ENCODE measurements at places on chromosomes 5 and 9.

GRCh38 chr9:13952906-13953305, 361.0 kb downstream of the NFIB start:
- DNase-seq, result no peak

DNA sequence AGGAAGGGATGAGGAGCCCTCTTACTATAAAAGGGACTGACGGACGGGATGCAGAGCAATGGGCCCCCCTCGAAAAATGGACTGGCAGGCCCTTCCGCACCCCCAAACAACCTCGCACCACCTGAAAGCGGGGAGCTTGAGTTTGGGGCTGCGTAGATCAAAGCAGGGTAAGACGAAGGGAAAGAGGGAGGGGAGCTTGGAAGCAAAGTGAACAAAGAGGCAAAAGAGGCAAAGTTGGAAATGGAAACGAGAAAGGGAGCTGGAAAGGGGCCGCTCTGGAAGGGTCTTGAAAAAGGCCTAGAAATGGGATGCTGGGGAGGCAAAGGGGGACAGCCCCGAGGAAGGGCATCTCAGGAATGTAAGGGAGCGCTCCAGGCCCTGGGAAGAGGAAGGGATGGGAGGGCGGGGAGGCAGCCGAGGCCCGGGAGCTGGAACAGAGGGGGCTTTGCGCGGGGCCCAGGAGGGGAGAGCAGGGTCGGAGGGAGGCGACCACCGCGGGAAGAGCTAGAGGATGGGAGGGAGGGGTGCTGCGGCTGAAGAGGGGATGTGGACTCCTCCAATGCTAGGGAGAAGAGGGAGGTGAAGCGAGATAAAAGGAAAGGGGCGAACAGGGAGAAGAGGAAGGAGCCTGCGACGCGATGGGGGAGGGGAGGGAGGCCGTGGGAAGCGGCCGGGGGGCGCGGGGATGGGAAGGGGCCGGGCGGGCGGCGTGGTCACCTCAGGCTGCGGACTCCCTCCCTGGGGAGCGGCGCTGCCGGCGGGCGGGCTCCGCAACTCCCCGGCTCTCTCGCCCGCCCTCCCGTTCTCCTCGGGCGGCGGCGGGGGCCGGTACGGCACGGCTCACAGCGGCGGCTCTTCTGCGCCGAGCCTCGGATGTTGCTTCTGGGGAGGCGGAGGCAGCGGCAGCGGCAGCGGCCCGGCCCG, 577 bp downstream of the RNF145 start:
- no peak for DNase-seq

- no peak for DNase-seq
These were observed 5.9 kb upstream of the AHRR start for GRCh38 chr5:315488-316209.

- DNase-seq, result no peak
These were observed 5.8 kb downstream of the MTX3 start for GRCh38 chr5:79985288-79985687.

DNA sequence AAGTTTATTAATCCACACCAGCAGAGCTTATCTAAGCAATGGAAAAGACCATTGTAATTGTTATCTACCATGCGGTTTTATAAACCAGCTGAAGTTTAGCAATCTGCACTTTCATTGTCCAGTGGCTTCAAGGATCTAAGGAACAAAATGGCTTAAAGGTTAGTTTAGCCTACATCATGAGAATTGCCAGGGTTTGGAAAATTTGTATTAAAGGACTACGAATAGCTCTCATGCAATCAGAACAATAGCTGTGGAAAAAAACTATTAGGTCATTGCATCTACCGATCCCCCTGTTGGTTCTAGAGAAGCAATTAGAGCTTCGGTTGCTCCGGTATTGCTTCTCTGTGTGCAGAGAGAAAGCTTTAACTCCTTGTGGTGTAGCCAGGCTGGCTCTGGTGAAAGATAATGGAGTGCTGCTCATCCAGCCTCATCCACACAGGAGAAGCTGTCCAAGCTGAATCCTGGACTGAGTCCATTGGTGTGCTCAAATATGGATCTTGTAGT, 86.3 kb upstream of the SLC12A2 start:
- no peak for DNase-seq

GRCh38 chr5:175681968-175682340, 24.1 kb downstream of the HRH2 start:
- no peak for DNase-seq

DNA sequence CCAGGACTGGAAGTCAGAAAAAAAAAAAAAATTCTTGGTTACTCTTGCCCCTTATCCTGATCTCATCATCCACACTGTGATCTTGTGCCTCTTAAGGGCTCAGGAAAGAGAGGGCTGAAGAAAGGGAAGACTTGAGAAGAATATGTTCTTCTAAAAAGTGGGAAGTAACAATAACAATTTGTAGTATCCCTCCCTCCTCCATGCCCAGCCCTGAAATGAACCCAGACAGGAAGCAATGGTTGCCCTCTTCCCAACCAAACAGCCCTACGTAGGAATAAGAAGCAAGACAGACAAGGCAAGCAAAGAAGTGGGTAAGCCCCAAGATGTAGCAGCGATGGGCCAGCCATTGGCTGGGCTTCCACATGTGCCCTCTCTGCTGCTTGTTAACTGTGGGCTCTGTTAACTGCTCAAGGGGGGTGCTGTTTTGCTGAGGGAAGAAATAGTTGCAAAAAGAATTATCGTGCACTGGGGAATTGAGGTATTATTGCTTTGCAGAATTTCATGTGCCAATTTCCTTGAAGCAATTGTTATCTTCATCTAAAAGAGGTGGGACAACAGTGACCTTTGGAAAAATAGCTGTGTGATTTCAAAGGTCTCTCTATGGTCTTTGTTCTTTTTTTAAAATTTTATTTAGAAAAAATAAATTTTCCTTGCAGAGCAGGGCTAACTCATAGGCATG, 146.6 kb upstream of the PCA3 start:
- no peak for DNase-seq

- no peak for DNase-seq
These were observed 2.6 kb upstream of the ALAD start for GRCh38 chr9:113403646-113404045.

DNA sequence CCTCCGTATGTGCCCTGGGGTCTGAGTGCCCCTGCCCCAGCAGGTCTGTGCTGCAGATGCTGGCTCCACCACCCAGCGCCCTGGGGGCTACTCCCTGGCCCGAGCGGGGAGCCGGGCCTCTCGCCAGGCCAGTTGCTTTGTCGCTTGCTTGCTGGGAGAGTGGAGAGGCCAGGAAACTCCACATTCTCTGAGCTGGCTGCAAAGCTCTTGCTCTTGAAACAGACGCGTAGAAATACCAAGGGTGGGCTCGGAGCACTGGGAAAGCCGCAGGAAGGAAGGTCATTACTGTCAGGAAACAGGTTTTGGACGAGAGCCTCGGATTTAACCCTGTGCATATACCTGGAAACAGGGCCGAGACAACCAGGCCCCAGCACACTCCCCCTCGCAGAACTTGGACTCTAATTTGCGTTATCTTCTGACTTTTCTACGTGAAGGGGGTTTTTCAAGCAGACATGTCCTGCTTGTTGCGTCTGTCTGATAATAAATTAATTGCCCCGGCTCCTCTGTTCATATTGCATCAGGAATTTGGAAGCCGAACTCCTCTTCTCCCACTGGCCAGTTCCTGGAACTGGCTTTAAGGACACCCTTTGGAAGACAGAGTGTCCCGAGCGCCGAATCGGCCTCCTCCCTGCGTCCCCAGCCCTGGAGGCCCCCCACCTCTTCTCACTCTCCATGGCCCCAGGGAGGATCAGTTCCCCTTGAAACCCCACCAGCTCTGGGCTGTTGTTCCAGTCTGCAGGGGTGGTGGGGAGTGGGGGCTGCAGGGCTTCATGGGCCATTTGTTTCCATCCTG, 11.2 kb downstream of the ADAMTSL2 start:
- DNase-seq, result no peak

GRCh38 chr9:20804489-20805250, 120.6 kb downstream of the FOCAD start:
- no peak for DNase-seq

DNA sequence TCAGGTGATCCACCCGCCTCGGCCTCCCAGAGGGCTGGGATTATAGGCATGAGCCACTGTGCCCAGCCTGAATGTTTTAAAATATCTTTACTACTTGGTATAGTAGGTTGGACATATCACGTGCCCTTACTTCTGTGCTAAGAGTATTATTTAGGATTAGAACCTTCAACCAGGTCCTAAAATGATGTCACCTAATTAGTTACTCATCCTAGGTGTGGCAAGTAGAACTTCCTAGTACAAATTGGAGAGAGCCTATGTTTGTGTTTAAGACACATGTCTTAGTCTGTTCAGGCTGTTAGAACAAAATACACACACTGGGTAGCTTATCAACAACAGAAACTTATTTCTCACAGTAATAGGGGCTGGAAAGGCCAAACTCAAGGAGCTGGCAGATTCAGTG, 51.5 kb downstream of the ZFAND5 start:
- no peak for DNase-seq

DNA sequence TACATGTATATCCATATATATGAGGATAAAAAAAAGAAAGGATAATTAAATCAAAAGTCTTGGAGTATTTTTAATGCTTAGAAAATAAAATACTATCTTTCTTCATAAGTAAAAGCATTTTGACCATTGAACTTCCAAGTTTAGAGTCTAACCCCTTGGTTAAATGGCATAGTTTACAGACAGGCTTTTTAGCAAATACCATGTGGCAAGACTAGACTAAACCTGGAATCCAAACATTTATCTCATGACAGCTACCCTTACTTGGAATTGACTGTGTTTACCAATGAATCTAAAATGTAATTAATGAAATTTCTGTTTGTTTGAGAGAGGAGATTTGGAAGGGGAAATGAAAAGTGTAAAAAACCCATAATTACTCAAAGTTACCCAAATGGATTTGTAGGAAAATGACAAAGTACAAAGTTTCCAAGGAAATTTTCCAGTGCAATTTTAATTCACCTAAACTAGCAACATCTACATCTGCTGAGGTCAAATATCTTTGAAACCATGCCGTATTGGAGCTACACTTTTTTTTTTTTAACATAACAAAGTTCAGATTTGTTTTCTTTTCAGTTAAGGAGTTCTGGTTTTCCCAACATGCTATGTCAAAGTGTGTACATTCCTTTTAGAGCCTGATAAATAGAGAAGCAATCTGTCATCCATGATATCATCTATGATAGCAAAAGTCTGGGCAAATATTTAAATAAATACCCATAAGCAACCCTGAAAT, 272.1 kb upstream of the DAB2 start:
- DNase-seq, result no peak

GRCh38 chr9:84970432-84970831, 300.9 kb downstream of the NTRK2 start:
- DNase-seq, result no peak

GRCh38 chr5:18920966-18921365, 1067.0 kb downstream of the CDH18 start:
- no peak for DNase-seq

DNA sequence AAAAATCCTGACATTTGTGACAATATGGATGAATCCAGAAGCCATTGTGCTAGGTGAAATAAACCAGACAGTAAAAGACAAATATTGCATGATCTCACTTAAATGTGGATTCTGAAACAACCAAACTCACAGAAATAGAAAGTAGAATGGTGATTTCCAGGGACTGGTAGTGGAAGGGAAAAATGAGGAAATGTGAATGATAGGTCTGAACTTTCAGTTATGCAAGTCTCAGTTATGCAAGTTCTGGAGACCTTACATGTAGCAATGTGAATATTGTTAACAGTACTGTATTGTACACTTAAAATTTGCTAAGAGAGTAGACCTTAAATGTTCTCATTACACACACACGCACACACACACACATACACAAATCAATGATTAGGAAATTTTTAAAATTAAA, 84.9 kb downstream of the SLCO4C1 start:
- no peak for DNase-seq

- no peak for DNase-seq
These were observed 589.4 kb downstream of the NR2F1-AS1 start for GRCh38 chr5:92991581-92992067.

GRCh38 chr9:116403171-116403570, 249.6 kb downstream of the PAPPA start:
- DNase-seq, result no peak

DNA sequence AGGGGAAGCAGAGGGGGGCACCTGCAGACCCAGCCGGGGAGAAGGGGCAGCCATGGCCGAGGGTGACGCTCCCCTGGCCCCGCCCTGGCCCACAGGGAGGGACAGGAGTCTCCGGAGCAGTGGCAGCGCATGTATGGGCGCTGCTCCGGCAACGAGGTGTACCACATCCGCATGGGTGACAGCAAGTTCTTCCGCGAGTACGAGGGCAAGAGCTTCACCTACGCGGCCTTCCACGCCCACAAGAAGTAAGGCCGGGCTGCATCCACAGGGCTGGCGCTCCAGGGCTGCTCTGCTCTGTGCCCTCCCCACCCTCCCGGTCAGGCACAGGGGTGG, 68.2 kb downstream of the KCNT1 start:
- DNase-seq, result no peak

DNA sequence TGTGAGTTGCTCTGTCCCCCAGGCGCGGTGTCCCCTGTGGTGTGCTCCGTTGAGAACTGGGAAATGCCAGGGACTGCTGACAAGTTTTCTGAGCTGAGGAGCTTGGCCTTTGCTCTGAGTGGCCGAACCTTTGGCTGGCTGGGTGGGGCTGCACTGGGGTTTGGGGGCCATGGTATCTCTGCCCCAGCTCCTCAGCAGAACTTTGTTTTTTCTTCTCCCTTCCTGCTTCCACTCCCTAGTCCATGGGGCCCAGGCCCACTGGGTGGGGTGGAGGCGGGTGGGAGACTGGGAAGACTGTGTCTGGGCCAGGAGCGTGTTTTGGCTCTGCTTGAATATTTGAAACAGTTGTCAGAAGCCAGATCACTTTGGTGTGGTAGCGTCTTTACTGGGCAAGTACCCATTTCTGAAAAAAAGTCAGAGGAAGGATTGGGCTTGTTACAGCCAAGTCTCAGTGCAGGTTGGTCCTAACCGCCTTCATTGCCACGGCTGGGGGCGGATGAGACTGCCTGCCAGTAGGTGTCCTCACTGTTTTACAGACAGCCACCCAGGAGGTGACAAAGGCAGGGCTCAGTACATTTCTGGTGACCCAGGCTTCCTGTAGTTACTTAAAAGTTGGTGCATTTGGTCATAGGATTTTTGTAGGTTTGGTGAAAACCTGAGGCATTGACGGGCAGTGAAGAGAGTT, 92.7 kb downstream of the DAB2IP start:
- DNase-seq, result no peak

- no peak for DNase-seq
These were observed 55.3 kb downstream of the TRPC7 start for GRCh38 chr5:136309932-136310598.

DNA sequence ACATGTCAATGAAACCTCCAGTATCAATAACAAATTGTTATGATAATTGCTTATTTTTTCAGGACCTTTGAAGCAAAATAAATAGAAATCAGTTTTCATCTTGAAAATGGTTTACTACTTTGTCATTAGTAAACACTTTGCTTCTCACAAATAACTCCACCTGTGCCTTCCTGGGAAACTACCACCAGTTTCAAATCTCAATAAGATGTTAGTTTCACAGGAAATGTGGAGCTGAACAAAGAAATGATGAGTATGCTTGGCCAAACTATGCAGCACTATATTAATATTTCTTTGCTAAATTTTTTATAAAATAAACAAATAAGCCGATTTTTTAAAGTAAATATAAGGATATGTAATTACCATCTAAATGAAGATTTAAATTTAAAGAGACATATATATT, 221.5 kb upstream of the HAPLN1 start:
- no peak for DNase-seq

- DNase-seq, result no peak
These were observed 73.6 kb upstream of the GRHPR start for GRCh38 chr9:37348917-37349316.
